ENCODE measurements at places on chromosomes 13 and 19. TPM values are rescaled to one million over a fixed set of nuclear protein-coding genes. Genes with fewer than 3 reads are reported as not detected.

Gene SCGB2B2
- total RNA-seq = 0.27 TPM

Gene PRR36
- total RNA-seq = not detected

Gene UBE2L5
- total RNA-seq = not detected

Gene ZNF540
- total RNA-seq = 0.82 TPM

Gene LEUTX
- total RNA-seq = not detected

Gene ELANE
- total RNA-seq = not detected

Gene CYP2A7
- total RNA-seq = not detected

Gene MBD3L3
- total RNA-seq = not detected

DNA sequence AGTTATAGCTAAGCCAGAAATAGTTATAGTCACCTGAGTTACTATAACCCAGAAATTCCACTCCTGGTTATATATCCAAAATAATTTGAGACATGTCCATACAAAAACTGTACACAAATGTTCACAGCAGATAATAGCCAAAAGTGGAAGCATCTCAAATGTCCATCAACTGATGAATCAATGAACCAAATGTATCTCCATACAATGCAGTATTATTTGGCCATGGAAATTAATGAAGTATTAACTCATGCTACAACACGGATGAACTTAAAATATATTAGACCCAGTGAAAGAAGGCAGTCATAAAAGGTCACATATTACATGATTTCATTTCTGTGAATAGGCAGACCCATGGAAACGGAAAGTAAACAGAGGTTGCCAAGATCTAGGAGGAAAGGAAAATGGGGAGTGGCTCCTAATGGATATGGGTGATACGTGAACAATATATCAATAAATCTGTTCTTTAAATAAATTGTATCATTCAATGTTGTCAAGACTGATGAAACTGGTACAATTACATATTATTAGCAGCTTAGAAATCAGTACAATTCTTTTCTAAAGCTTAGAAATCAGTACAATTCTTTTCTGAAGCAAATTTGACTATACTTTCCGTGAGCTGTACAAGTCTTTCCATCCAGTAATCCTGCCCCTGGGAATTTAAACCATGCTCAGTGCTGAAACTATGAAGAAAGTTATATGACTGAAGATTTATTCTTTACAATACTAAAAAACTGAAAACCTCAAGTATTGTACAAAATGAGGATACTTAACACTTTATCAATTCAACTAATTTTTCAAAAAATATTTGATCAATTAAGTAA lies 47.0 kb upstream of the DIAPH3 start:
- H3K27me3 ChIP-seq = peaks cover 24% of the 10 kb centered on the region
- no peak overlapping the region for H3K4me3 ChIP-seq
- no peaks in the 10 kb centered on the region for H3K36me3 ChIP-seq

DNA sequence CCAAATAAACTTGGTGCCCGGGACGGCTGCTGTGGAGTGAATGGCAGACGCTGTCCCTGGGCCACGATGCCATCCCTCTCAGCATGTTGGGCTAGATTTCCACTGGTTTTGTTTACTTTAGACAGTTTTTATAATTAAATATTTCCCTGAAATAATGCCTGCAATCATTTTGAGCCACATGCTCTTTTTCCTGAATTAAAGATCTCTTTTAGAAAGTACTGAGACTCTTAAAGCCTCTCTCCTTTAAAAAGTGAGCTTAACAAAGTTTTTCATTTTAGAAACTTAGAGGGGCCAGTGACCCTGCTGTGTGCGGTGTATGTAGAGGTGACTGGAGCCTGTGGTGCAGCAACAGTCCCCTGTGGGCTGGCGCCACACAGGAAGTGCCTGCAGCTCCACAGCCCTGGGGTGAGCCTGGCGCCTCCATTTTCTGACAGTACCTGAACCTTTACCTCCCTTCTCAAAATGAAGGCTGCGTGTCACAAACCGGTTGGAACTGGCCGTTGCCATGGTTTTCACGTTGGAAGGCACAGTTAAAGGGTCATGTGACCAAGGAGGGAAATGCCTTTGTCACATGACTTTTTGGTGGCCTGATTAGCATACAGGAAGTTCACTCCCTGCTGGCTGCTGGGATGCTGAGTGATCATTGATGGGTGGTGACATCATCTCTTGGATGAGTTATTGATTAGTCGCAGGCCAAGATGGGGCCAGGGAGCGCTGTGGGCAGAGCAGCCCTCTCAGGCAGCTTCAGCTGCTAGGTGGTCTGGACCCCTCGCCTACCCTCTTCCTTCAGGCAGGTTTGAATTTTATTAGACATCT lies 26.3 kb downstream of the TSSK6 start:
- peaks cover 53% of the 10 kb centered on the region for H3K4me1 ChIP-seq
- peak overlapping the region; percentile 95 for H3K27ac ChIP-seq
- peaks cover 8% of the 10 kb centered on the region for H3K36me3 ChIP-seq

DNA sequence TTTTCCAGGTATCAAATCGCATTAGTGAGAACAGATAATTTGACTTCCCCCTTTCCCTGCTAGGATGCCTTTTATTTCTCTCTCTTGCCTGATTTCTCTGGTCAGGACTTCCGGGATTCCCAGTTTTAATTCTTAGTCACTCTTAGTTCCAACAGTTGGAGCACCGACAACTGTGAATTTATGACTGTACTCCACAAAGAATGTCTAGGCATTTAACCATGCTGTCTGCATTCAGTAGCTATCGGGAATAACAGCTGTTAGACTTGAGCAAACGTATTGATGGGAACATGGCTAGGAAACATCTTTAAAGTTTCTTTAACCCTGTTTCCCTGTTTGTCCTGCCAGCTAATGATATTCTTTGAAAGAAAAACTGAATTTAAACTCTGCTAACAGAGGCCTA lies 14.1 kb upstream of the SPACA7 start:
- peaks cover 2% of the 10 kb centered on the region for H3K27me3 ChIP-seq
- H3K4me1 ChIP-seq = no peaks in the 10 kb centered on the region
- H3K27ac ChIP-seq = no peak overlapping the region
- DNase-seq = no peak
- H3K4me3 ChIP-seq = no peak overlapping the region

DNA sequence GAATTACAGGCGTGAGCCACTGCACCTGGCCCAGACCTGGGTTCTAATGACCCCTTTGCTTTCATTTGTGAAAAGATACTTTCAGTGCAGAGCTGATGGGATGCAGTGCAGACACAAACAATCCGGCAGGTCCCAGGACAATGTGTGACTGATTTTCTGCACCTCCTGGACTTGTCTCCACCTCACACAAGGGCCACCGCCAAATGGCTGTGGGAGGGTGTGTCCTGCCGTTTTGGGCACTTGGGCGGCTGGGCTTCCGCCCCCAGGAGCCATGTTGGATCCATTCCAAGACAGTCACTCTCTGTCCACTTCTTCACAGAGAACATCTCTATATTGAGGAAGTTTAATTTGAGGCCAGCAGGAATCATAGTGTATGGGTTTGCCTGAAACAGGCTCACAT lies 112.3 kb upstream of the ZNF507 start:
- no peak for DNase-seq
- H3K4me3 ChIP-seq = no peak overlapping the region
- no peaks in the 10 kb centered on the region for H3K4me1 ChIP-seq
- H3K36me3 ChIP-seq = no peaks in the 10 kb centered on the region

- DNase-seq = no peak
- H3K4me3 ChIP-seq = no peak overlapping the region
- H3K27me3 ChIP-seq = no peaks in the 10 kb centered on the region
- peaks cover 39% of the 10 kb centered on the region for H3K4me1 ChIP-seq
- no peak overlapping the region for H3K27ac ChIP-seq
- H3K36me3 ChIP-seq = peaks cover 6% of the 10 kb centered on the region
These were observed 146.7 kb upstream of the KLF12 start for GRCh38 chr13:74280795-74281490.

GRCh38 chr13:109881961-109882558 lies 95.7 kb upstream of the IRS2 start:
- peaks cover 5% of the 10 kb centered on the region for H3K27me3 ChIP-seq
- no peaks in the 10 kb centered on the region for H3K4me1 ChIP-seq
- no peaks in the 10 kb centered on the region for H3K36me3 ChIP-seq
- no peak overlapping the region for H3K4me3 ChIP-seq
- no peak for DNase-seq

GRCh38 chr13:95209109-95209508 lies 92.1 kb downstream of the ABCC4 start:
- no peak overlapping the region for H3K4me3 ChIP-seq
- peaks cover 25% of the 10 kb centered on the region for H3K36me3 ChIP-seq
- H3K27ac ChIP-seq = no peak overlapping the region
- no peaks in the 10 kb centered on the region for H3K27me3 ChIP-seq

- H3K4me3 ChIP-seq = no peak overlapping the region
- no peaks in the 10 kb centered on the region for H3K36me3 ChIP-seq
- no peaks in the 10 kb centered on the region for H3K4me1 ChIP-seq
- H3K27ac ChIP-seq = no peak overlapping the region
These were observed 705.5 kb upstream of the PCDH9 start for GRCh38 chr13:67935626-67936025.

DNA sequence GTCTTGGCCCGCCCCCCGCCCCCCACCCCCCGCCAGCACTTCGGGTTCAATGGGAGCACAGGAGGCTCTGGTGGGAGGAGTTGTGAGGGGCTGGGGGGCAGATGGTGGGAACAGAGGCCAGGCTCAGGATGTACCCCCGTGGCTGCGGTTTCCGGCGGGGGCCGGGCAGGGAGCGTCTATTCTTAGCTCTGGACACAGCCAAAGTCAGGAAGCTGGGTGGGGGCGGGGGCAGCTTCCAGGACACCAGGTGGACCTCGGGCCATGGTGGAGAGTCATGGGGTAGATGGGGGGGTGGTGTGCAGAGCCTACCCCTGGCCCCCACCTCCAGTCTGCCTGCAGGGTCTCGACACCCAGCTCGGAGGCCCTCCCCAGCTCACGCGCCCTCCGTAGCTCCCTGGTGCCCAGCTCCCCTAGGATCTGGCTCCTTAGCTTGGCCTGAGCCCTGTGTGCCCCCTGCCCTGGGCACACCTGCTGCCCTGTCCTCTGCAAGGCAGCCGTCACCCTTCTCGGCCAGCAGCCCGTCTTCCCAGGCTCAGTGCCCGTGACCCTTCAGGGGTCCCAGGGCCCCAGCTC lies 2.2 kb upstream of the TBXA2R start:
- no peaks in the 10 kb centered on the region for H3K27me3 ChIP-seq
- H3K4me1 ChIP-seq = peaks cover 7% of the 10 kb centered on the region
- DNase-seq = no peak
- H3K27ac ChIP-seq = no peak overlapping the region

- H3K27ac ChIP-seq = no peak overlapping the region
- peaks cover 7% of the 10 kb centered on the region for H3K4me1 ChIP-seq
- no peak overlapping the region for H3K4me3 ChIP-seq
- peak; percentile 52 for DNase-seq
These were observed 443 bp downstream of the TBXA2R start for GRCh38 chr19:3606174-3606689.
